Heart left ventricle (tissue), 16 donors: ENCODE measurements at places on chromosomes 6 and 20. TPM values are rescaled to one million over a fixed set of nuclear protein-coding genes. Genes with fewer than 3 reads are reported as not detected.
A peak's percentile ranks its signal among the peaks of the same experiment; 100 is the strongest.

The SFTA2 gene
- total RNA-seq = not detected

The ACTL10 gene
- 0.37 TPM for total RNA-seq

The GLP1R gene
- total RNA-seq = 5.7 TPM

The C6orf52 gene
- total RNA-seq = 0.71 TPM

The MMP24 gene
- 0.08 TPM for total RNA-seq

The OR2H2 gene
- not detected for total RNA-seq

The VEGFA gene
- 90.5 TPM for total RNA-seq

DNA sequence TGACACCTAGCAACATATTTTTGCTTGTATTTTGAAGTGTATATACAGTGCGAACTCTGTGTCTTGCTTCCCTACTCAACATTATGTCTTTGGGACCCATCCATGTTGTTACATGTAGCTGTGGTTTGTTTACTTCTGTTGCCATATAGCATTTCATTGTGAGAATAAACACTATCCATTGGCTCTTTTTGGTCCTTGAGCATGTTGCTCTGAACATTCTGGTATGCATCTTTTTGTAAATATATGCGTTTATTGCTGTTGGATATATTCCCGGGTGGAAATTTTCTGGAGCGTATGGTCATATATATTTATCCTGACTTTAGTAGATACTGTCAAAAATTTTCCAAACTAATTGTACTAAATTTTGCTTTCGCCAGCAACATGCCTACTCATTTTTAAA, 222.5 kb upstream of the SPTLC3 start:
- DNase-seq = no peak

DNA sequence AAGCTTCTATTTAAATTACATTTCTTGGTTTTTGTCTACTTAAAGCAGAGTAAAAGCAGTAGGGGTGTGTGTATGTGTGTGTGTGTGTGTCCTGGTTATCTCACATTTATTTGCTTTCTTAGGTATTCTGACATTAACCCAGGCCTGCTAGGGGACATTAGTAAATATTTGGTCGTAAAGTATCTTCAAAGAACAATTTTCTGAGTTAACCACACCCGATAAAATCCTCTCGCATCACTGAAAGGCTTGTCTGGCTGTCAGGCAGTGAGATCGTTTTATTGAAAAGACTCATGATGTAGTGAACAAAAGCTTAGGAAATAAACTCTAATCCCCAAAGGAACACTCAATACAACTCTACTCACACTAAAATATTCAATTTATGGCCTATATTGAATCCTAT, 77.9 kb downstream of the ZNF217 start:
- no peak for DNase-seq

GRCh38 chr20:12067686-12068085, 150.0 kb downstream of the BTBD3 start:
- DNase-seq = no peak

- DNase-seq = no peak
These were observed 13.5 kb downstream of the PFDN4 start for GRCh38 chr20:54221353-54221752.

- DNase-seq = no peak
These were observed 32.4 kb downstream of the TAF11 start for GRCh38 chr6:34855463-34855862.

DNA sequence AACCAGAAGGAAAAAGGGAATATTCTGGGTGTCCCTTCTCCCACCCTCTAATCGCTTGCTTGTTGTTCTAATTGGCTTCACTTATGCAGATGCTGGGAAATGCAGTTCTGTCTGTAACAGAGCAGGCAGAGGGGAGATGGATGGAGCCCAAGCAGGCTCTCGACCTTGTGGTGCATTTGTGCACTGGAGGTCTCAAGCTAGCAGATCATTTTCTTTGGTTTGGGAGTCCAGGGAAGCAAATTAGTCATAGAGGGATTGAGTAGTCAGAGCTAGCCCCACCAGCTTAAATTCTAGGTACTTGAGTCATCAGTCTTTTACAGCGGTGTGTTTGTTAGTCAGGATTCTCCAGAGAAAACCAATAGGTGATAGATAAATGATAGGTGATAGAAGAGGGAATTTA, 234.7 kb upstream of the ECI2 start:
- no peak for DNase-seq

- DNase-seq = no peak
These were observed 231.2 kb upstream of the ZFP64 start for GRCh38 chr20:52422574-52423336.

- peak; percentile 48 for DNase-seq
These were observed 34.5 kb downstream of the SLX4IP start for GRCh38 chr20:10469599-10469998.

DNA sequence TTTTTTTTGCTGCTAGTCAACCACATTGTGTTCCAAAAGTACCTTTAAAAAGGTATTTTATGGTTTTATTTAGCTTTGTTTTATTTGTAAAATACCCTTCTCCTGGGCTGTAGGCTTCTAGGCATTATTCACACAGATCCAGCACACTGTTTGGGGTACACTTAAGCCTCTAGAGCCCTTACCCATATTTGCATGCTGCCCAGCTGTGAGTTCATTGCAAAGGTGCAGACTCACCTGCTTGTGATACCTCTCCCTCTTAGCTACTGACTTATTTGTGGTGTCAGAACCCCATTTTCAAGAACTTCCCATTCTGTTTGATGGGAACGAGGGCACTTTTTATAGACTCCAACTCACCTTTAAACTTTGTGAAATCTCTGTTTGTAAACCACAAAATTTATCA, 69.8 kb downstream of the RIN2 start:
- DNase-seq = no peak

- DNase-seq = no peak
These were observed 132.2 kb upstream of the CDH4 start for GRCh38 chr20:61119794-61120410.

DNA sequence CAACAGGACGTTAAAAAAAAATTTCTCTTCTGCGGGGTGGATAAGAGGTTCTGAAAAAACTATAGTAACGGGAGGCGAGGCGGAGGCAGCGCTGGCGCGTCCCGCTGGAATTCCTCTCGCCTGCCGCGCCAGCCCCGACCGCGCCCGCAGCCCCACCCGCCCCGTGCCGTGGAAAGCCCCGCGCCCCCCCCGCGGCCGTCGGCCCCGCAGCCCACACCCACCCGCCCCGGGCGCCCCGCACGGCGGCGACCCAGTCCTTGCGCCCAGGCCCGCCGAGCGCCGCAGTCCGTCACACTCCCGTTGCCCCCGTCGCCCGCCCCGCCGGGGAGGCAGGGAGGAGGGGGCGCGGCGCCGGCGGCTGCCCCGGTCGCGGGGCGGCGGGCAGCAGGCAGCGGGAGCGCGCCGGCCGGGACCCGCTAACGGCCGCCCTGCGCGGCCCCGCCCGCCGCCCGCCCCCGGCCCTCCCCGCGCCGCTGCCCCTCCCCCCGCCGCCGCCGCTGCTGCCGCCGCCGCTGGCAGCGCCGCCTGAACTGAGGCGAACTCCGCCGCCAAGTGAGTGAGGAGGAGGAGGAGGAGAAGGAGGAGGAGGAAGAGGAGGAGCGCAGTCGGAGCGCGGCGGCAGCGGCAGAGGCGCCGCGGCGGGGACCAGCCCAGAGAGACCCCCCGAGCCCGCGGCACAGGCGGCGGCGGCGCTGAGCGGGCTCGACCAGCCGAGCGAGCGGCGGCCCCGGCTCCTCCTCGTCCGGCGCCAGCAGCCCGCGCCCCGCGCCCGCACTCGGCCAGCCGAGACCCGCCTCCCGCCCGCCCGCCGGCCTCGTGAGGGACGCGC, at the start of gene QKI:
Gene QKI, plus strand, starts transcription at position 602 of the 829 bp plus-strand sequence. CDS start 476 bp downstream, outside the sequence.
- DNase-seq = peak; percentile 92

DNA sequence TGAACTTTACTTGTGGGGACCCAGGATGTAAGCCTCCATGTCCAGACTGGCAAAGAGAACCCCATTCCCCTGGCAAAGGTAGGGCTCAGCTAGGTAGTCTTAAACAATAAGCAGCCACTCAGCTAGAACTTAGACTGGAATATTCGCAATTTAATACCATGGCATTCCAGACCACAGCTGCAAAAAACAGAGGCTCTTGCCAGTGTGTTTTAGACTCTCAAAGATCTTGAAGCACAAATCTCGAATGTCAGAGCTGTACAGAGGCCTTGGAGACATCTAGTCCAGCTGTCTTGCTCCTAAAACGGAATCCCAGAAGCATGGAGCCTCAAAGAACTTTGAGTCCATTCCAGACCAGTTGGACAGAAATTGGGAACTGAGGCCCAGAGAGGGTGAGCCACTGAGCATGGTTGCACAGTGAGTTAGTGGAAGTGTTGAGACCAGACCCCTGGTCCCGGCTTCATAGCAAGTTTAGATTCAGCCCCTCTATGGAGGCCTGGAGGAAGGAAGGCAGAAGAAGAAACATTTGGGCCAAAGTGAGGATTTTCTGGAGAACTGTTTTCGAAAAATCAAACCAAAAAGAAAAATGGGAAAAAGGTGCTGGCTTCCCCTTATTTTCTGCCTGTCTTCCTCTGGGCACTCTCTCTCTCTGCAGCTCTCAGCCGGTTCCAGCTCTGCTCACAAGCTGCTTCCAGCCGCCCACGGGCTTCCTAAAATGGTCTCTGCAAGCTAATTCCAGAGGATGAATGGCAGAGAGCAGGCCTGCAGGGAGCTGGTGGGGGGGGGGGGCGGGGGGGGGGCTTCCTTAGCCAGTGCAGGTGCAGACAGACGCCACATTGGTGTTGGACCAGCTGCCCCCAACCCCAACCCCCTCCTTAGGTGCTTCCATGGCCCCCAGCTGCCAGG, 32.4 kb downstream of the AAR2 start:
- DNase-seq = no peak

- DNase-seq = peak; percentile 87
These were observed at the start of gene UST for GRCh38 chr6:148746363-148747144. TSS of gene UST (plus strand) at chr6:148747030. CDS start at chr6:148747431, 401 bp downstream.

DNA sequence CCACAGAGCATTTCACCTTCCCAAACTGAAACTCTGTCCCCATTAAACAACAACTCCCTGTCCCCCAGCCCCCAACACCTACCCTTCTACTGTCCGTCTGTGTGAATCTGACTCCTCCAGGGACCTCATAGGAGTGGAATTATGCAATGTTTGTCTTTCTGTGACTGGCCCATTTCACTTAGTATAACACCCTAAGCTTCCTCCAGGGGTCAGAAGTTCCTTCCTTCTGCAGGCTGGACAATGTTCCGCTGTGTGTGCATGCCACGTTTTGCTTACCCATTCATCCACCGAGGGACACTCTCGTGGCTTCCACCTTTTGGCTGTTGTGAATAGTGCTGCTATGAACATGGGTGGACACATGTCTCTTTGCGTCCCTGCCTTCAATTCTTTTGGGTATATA, 37.6 kb upstream of the MPC1 start:
- no peak for DNase-seq

GRCh38 chr6:148313488-148313887, 29.1 kb upstream of the SASH1 start:
- DNase-seq = no peak

DNA sequence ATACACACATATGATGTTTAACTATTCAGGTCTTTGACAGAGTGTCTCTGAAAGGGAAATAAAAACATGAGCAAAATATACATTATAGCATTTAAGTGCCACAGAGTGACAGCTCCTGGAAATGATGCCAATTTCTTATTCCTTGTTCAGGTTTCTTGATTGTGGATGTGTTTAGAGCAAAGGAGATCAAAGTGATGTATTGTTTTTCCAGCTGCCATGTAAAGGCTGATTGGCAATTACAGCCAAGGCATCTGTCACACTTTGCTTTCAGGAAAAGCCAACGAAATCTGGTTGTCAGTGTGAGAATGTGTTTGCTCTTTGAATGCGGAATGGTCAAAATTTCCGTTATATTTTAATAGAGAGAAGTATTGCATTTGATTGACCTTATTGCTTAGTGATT, 347.8 kb upstream of the FLRT3 start:
- DNase-seq = no peak

- DNase-seq = no peak
These were observed 1.4 kb upstream of the TXNDC5 start for GRCh38 chr6:7912024-7912423.

GRCh38 chr20:48380661-48381060, 447.1 kb downstream of the PREX1 start:
- DNase-seq = no peak

GRCh38 chr20:54004445-54004844, 65.9 kb downstream of the BCAS1 start:
- no peak for DNase-seq

GRCh38 chr6:13413466-13413862, 73.9 kb downstream of the GFOD1 start:
- DNase-seq = no peak

GRCh38 chr20:62772990-62773844, 23.1 kb upstream of the MRGBP start:
- peak; percentile 16 for DNase-seq
